ENCODE measurements at places on chromosomes 2 and 18.

DNA sequence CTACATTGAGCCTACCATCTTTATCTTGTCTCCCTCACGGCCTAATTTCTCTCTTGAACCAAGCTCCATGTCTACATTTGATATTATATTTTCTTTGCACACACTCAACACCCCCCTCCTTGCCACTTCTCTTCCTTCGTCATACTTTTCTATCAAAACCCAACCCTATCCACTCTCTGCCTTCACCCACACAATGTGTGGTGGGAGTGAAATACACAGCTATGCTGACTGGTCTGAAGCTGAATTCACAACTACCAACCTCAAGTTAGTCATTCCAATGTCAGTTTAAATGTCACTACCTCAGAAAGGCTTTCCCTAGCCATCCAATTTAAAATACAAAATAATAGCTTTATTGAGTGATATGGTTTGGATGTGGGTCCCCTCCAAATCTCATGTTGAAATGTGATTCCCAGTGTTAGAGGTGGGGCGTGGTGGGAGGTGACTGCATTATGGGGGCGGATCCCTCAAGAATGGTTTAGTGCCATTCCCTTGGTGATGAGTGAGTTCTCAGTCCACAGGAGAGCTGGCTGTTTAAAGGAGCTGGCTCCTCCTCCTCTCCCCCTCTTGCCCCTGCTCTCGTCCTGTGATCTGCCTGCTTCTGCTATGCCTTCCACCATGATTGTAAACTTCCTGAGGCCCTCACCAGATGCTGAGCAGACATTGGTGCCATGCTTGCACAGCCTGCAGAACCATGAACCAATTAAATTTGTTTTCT, 112.1 kb downstream of the DTNB start:
- peaks cover 3% of the 10 kb centered on the region for H3K36me3 ChIP-seq
- H3K4me3 ChIP-seq, result no peak overlapping the region
- H3K4me1 ChIP-seq, result peaks cover 38% of the 10 kb centered on the region
- no peak overlapping the region for H3K27ac ChIP-seq
- no peak for DNase-seq

GRCh38 chr18:13599031-13599430, 127.3 kb downstream of the FAM210A start:
- H3K4me1 ChIP-seq, result peaks cover 8% of the 10 kb centered on the region
- peaks cover 46% of the 10 kb centered on the region for H3K36me3 ChIP-seq
- no peak for DNase-seq

DNA sequence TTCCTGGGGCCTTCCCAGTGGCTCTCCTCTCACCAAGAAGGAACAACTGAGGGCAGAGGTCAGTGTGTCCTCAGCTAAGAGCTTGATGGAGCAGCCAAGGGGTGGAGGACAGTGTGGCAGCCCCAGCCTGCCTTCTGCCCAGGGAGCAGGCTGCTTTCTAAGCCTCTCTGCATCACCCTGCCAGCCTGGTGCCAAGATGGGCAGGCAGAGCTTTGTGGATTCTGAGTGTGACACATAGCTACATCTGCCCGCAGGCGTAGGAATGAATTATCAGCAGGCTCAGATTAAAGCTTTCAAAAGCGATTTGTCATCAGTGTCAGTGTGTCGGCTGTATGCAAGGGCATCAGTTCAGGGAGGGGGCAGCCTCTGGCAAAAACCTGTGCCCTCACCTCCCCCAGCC, 8.7 kb downstream of the MAL start:
- no peak for DNase-seq
- H3K27me3 ChIP-seq, result no peaks in the 10 kb centered on the region
- peaks cover 75% of the 10 kb centered on the region for H3K4me1 ChIP-seq
- H3K4me3 ChIP-seq, result no peak overlapping the region
- H3K27ac ChIP-seq, result peak overlapping the region; percentile 43

GRCh38 chr18:74567822-74568221, 29.8 kb upstream of the ZNF407 start:
- no peak for DNase-seq
- no peak overlapping the region for H3K4me3 ChIP-seq
- H3K27ac ChIP-seq, result no peak overlapping the region
